ENCODE measurements at places on chromosomes 11 and 22.
A peak's percentile ranks its signal among the peaks of the same experiment; 100 is the strongest.

GRCh38 chr11:121917482-121917881, 198.5 kb downstream of the BLID start:
- DNase-seq, result no peak

DNA sequence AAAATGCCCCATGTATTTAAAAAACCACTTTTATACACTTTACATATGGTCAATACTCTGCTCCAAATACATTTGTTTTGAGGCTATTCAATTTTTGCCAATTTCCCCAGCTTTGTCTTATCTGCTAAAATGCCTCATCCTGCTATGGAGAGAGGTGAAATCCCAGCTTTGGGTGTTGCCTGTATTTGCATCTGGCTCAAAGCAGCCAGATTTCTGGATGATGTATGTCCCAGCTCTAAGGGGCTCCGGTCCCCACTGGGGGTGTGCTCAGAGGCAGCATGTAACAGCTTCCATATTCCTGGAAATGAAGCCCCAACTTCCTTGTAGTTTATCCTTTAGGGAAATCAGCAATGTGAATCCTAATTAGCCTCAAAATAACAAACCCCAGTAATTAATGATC, 59.5 kb downstream of the WT1 start:
- no peak for DNase-seq

DNA sequence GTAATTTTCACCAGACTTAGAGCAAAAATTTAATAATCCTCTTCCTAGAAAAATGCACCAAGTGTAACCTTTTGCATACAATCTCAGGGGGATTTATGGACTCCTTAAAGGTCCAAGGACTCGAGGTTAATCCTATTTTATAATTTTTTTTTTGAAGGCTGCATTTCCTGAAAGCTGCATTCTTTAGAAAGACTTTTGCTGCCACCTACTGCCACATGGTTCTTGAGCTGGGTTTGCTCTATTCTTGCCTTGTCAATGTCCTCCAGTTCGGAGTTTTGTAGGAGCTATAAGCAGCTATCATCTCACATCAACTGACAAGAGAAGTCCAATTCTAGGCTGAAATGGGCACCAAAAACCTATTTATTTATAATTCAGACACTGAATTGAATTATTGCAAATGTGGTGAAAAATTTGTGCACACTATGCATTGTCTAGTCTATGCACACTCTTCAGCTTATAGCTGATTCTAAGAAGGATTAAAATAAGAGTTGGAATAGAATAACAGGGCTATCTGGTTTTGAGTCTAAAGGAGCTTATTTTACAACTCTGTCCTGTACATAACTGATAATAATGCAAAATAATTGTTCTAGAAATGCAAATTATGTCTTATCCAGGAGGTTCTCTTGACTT, 31.3 kb downstream of the TRAF6 start:
- peak; percentile 28 for DNase-seq

DNA sequence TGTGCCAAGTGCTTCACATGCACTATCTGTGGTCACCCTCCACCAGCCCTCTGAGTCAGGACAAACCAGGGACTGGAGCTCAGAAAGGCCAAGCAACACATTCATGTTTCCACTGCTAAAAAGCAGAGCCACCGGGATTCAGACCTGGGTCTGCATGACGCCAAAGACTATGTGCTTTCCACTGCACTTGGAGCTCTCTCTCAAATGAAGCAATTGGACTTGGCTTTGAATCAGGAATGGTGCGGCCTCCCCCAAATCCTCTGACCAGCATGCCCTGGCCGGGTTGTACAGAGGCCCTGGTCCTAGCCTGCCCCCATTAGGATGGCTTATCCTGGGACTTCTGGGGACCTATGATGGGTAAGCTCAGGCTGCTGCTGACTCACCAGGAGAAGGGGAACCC, 80.7 kb downstream of the PKNOX2 start:
- DNase-seq, result no peak

- no peak for DNase-seq
Measured at GRCh38 chr11:134027671-134028070, 41.2 kb upstream of the JAM3 start.

DNA sequence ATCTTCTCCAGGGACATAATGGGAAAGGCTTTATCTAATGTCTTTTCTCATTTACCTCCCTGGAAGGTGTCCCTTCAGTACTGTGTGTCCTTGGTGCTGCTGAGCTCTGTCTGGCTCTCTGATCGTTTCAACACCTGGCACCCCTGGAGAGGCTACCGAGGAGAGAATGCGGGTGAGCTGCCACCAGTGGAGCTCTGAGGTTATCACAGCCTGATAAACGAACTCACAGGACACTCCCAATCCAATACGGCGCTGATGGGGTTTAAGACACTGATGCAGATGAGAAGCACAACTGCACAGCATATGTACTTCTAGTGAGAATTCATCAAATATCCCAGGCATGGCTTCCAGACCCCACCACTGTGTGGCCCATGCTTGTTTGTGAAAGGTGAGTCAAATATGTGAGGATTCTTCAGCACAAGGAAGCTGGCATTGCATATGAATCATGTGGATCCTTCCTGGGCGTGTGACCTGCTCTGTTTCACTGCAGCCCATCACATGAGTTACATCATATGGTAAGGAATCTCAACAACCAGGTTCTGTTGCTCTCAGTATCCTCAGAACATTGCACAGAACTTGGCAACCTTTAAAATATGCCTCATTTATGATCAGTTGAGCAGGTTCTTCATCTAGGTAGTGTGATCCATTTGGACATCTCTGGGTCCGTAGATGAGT, 34.8 kb upstream of the VWA5A start:
- DNase-seq, result peak; percentile 66

- DNase-seq, result no peak
Measured at GRCh38 chr11:74937696-74938475, 11.0 kb downstream of the XRRA1 start.

GRCh38 chr11:12581923-12582322, 92.3 kb upstream of the TEAD1 start:
- peak; percentile 62 for DNase-seq

GRCh38 chr22:27775087-27775698, 26.4 kb downstream of the MN1 start:
- no peak for DNase-seq

- DNase-seq, result no peak
Measured at GRCh38 chr11:116712428-116712827, 60.4 kb downstream of the BUD13 start.

DNA sequence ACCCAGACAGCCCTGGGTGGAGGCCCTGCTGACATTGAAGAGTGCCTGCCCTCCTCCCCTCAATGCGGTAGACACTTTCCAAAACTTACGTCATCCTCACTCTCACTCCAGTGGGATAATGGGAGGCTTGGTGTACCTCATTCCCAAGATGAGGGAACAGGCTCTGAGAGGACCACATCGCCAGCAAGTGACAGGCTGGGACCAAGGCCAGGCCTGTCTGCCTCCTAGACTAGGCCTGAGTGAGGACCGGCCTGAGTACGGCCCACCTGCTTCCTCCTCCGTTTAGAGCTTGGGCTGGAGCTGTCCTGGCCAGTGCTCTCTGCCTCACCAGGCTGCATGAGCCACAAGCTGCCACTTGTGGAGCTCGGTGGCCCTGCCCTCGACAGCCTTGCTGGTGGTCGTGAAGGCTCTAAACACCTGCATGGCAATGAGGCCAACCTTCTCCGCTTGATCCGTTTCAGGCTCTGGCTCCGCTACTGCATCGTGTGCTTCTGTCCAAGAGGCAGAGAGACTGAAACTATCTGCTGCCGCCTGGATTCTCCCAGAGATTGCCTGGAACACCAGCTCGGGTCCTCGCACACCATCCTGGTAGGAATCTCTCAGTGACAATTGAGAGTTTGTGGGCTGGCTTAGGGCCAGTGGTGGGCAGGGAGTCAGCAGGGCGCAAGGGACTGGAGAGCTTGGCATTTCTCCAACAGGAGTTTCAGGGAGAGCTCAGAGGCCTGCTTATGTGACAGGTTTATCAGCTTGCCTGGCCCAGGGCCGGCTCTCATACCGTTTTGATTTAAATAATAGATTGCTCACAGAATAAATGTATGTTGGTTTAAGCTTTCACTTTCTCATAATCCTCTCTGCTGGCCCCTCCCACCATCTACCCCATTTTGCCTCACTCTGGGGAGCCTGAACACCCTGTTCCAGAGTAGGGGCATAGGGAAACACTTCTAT, 9.4 kb downstream of the LRRC75B start:
- no peak for DNase-seq
